ENCODE measurements at places on chromosomes 2 and 18. TPM values are rescaled to one million over a fixed set of nuclear protein-coding genes. Genes with fewer than 3 reads are reported as not detected.

The DNAH7 gene
- total RNA-seq = not detected

The ATL2 gene
- total RNA-seq = 47.9 TPM

The MORN2 gene
- 1.7 TPM for total RNA-seq

The SLC40A1 gene
- 6.0 TPM for total RNA-seq

DNA sequence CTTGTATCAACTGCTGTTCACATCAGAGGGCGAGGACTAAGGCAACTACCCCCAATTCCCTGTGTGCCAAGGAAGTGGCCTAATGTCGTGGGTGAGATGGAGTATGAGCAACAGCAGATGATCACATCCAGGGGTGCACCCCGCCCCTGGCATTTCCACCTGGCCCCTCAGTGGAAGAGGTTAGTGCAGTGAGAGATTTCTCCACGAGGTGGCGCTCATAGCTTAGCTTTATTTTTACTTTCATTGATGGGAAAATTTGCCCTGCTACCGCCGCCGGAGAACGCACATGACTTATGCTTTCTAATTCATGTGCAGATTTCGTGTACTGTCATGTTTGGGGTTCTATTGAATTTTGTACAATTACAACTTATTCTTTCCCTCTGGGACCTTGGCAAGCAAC is 470.6 kb upstream of the MEX3C start:
- H3K27me3 ChIP-seq = no peaks in the 10 kb centered on the region
- H3K4me1 ChIP-seq = no peaks in the 10 kb centered on the region
- no peak overlapping the region for H3K4me3 ChIP-seq
- no peaks in the 10 kb centered on the region for H3K36me3 ChIP-seq
- H3K27ac ChIP-seq = no peak overlapping the region
- DNase-seq = peak; percentile 52

DNA sequence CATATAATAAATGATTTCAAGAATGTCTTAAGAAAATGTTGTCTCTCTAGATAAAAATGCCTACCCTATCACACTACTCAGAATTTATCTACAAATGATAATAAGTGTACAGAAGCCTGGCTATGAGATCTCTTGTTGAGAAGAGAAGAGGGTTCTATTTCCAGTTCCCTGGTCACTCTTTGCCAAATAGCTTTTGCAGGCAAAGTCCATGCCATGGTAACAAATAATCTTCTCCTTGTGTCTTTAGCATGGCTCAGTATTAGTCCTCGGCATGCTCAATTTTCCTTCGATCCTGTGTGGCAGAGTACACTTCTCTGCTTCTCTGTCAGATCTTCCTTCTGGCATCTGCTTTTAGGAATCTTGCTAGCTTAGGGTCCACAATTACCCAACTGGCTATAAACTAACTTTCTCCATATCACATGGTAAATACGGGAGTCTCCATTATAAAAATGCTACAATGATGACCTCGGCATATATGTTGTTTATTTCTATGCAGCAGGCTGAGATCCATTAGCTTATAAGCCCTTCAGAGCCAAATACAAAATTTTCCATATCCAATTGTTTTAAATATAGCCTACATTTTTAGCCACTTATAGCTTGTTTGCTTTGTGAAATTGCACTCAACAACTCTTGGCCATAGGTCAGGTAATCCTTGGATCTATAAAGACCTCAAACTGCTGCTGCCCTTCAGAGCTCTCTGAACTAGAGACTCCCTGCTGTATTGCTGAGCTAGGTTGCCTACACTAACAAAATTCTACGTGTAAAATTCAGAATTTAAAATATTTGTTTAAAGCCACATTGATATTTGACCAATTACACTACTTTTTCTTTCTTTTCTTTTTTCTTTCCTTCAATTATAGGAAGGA is 157.5 kb downstream of the FSIP2 start:
- no peak overlapping the region for H3K4me3 ChIP-seq
- H3K27me3 ChIP-seq = no peaks in the 10 kb centered on the region
- H3K27ac ChIP-seq = no peak overlapping the region

DNA sequence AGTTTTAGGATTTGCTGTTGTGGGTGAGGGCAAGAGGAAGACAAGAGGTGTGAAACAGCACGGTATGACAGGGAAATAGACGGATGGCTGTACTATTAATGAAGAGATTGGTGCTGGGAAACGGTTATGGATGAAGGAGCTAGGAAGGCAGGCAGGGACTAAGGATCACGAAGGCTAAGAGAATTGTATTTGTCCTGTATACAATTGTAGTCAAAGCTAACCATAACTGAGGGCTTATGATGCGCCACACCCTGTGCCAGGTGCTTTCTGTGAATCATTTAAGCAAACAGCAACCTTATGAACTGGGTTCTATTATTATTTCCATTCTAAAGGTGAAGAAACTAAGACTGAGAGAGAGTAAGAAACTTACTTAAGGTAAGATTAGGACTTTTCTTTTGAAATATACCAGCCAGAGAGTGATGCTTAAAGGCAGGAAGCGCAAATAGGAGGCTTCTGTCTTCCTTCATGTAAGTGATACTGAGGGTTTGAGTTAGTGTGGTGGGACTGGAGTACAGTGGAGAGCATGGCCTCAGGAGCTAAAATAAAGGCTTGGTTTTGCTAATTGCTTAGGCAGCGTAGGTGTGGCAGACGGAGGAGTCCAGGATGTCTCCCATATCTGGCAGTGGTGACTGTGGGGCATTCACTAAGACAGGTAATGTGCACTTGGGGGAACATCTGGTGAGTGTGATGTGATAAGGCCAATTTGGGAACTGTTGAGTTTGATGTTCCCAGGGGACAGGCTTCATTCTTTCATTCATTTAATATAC is 85.8 kb downstream of the PLEKHM3 start:
- H3K27me3 ChIP-seq = no peaks in the 10 kb centered on the region
- H3K4me3 ChIP-seq = no peak overlapping the region
- DNase-seq = no peak
- H3K36me3 ChIP-seq = no peaks in the 10 kb centered on the region
- no peaks in the 10 kb centered on the region for H3K4me1 ChIP-seq

DNA sequence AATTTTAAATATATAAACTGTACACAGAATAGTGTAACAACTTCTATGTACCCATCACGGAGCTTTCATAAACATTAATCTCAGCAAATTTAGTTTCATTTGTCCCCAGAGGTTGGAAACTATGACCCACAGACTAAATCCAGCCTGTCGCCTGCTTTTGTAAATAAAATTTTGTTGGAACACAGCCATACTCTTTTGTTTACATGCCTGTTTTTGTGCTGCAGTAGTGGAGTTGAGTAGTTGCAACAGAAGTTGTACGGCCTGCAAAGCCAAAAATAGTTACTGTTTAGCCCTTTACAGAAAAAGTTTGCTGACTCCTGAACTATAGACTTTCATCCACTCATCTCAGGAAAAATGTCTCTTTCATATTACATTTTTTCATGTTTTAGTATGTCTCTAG is 39.8 kb downstream of the RBM45 start:
- no peak for DNase-seq
- H3K4me3 ChIP-seq = no peak overlapping the region
- H3K4me1 ChIP-seq = no peaks in the 10 kb centered on the region
- H3K36me3 ChIP-seq = no peaks in the 10 kb centered on the region
- no peak overlapping the region for H3K27ac ChIP-seq

GRCh38 chr2:171404719-171405118 is 29.1 kb downstream of the METTL8 start:
- H3K27ac ChIP-seq = no peak overlapping the region
- H3K4me1 ChIP-seq = peaks cover 25% of the 10 kb centered on the region
- no peaks in the 10 kb centered on the region for H3K27me3 ChIP-seq

DNA sequence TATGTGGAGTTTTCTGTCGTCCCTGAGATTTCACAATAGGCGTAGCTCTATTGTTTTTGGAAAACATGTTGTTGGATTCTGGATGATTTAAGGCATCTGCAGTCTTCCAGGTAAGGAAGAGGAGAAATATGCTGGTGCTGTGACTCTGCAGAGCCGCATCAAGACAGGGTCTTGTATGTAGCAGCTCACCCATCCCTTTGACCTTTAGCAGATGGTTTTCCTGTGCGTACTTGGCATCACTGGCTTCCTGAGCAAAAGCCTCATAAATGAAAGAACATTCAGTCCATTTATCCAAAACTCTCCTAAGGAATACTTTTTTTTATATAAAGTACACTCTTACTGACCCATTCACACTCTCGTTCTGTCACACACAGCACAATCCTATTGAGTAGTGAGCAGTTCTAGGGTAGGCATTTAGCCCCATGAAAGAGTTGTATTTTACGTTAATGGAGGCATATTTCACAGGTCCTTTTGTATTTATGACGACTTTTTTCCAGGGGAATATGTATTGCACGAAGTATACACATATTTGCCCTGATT is 443.9 kb downstream of the STK39 start:
- H3K27ac ChIP-seq = no peak overlapping the region
- no peak for DNase-seq
- H3K27me3 ChIP-seq = no peaks in the 10 kb centered on the region
- no peaks in the 10 kb centered on the region for H3K4me1 ChIP-seq

DNA sequence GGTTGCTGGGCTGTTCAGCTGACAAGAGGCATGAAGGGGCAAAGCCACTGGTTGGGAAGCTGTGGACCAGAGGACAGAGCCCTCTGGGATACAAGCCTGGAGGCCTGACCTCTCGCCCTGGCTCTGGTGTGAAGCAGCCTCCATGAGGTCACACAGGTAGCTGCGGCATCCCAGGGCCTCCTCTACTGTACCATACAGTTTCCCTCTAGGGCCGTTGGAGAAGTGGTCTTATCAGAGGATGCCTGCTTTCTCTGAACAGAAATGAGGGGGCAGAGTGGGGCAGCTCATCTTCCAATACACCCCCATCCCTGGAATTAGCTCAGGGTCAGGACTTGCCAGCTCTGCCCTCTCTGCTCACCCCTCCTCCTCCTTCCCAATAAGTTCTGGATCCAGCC is 135.1 kb upstream of the SMAD2 start:
- H3K27ac ChIP-seq = no peak overlapping the region
- peaks cover 4% of the 10 kb centered on the region for H3K27me3 ChIP-seq
- no peak overlapping the region for H3K4me3 ChIP-seq
- DNase-seq = no peak
- H3K36me3 ChIP-seq = no peaks in the 10 kb centered on the region

DNA sequence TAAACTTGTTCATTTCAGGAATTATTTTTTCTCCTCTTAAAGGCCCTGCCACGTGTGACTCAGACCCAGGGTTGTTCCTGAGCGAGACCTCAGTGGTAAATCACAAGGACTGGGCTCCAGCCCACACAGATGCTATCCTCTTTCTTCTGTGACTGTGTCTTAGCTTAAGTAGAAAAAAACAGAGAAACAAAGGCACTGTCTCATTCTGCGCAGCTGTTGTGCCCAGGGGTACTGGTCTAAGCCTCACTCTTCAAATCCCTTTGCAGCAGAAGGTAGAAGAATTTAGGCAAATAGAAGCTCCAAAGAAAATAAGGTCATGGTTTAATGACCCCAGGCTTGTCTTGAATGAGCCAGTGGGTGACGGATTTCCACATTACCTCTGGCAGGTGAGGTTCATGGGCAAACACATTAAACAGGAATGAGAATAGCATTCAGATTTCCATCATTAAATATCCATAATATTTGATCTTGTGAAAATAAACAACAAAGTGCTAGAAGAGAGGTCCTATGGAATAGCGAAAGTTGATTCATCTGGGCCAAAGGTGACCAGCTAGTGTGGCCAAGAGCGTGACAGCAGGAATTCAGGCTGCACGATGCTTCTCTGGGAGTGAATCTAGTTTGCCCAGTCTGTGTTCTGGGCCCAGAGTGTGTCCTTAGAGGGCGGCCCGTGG is 63.3 kb downstream of the LIPG start:
- peaks cover 15% of the 10 kb centered on the region for H3K27me3 ChIP-seq
- H3K4me3 ChIP-seq = no peak overlapping the region
- no peaks in the 10 kb centered on the region for H3K36me3 ChIP-seq
- no peak overlapping the region for H3K27ac ChIP-seq
- DNase-seq = no peak

GRCh38 chr2:234399451-234400246 is 97.2 kb downstream of the ARL4C start:
- no peak for DNase-seq
- no peak overlapping the region for H3K4me3 ChIP-seq
- peaks cover 25% of the 10 kb centered on the region for H3K36me3 ChIP-seq
- H3K27me3 ChIP-seq = no peaks in the 10 kb centered on the region

- H3K4me1 ChIP-seq = peaks cover 2% of the 10 kb centered on the region
- peaks cover 31% of the 10 kb centered on the region for H3K27me3 ChIP-seq
- no peaks in the 10 kb centered on the region for H3K36me3 ChIP-seq
- no peak overlapping the region for H3K4me3 ChIP-seq
- DNase-seq = no peak
These were observed 84.1 kb downstream of the CELF4 start for GRCh38 chr18:37481491-37481890.

DNA sequence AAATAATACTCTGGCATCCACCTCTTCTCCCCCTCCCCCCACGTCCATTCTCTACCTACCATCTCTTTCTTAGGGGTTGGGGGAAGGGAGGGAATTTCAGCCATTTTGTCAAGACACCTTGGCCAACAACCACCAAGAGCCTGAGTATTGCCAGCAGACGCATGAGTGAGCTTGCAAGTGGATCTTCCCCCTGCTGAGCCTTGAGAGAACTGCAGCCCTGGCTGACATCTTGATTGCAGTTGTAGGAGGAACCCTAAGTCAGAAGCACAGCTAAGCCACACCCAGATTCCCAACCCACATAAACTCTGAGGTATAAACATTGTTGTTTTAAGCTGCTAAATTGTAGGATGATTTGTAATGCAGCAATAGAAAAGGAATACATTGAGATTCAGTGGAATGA is 165.6 kb downstream of the TMEFF2 start:
- H3K4me3 ChIP-seq = no peak overlapping the region
- no peaks in the 10 kb centered on the region for H3K4me1 ChIP-seq
- no peak overlapping the region for H3K27ac ChIP-seq
- H3K36me3 ChIP-seq = no peaks in the 10 kb centered on the region

- H3K36me3 ChIP-seq = no peaks in the 10 kb centered on the region
- no peak for DNase-seq
- no peaks in the 10 kb centered on the region for H3K4me1 ChIP-seq
- no peak overlapping the region for H3K27ac ChIP-seq
These were observed 54.1 kb downstream of the EPB41L5 start for GRCh38 chr2:120066800-120067547.

- no peak overlapping the region for H3K27ac ChIP-seq
- no peak for DNase-seq
- H3K4me1 ChIP-seq = peaks cover 15% of the 10 kb centered on the region
- no peaks in the 10 kb centered on the region for H3K27me3 ChIP-seq
These were observed 82.1 kb upstream of the POMC start for GRCh38 chr2:25250331-25251070.

GRCh38 chr2:43024515-43025011 is 201.8 kb downstream of the ZFP36L2 start:
- no peak overlapping the region for H3K4me3 ChIP-seq
- H3K36me3 ChIP-seq = no peaks in the 10 kb centered on the region
- DNase-seq = peak; percentile 22
- no peaks in the 10 kb centered on the region for H3K27me3 ChIP-seq

- H3K27ac ChIP-seq = no peak overlapping the region
- no peaks in the 10 kb centered on the region for H3K36me3 ChIP-seq
- no peak overlapping the region for H3K4me3 ChIP-seq
- no peaks in the 10 kb centered on the region for H3K4me1 ChIP-seq
- H3K27me3 ChIP-seq = no peaks in the 10 kb centered on the region
These were observed 23.6 kb downstream of the KCTD1 start for GRCh38 chr18:26524504-26525351.

- no peaks in the 10 kb centered on the region for H3K27me3 ChIP-seq
- H3K36me3 ChIP-seq = no peaks in the 10 kb centered on the region
- H3K4me1 ChIP-seq = no peaks in the 10 kb centered on the region
These were observed 156.1 kb downstream of the MYT1L start for GRCh38 chr2:2174956-2175355.
